ENCODE measurements at places on chromosomes 1 and 21.

- peak; percentile 44 for DNase-seq
These were observed 49.1 kb upstream of the IFNLR1 start for GRCh38 chr1:24235921-24236788.

GRCh38 chr1:212257157-212257556 is 28.1 kb upstream of the PPP2R5A start:
- DNase-seq, result no peak

GRCh38 chr1:179876300-179876715 is 1.3 kb downstream of the TOR1AIP2 start:
- peak; percentile 33 for DNase-seq

DNA sequence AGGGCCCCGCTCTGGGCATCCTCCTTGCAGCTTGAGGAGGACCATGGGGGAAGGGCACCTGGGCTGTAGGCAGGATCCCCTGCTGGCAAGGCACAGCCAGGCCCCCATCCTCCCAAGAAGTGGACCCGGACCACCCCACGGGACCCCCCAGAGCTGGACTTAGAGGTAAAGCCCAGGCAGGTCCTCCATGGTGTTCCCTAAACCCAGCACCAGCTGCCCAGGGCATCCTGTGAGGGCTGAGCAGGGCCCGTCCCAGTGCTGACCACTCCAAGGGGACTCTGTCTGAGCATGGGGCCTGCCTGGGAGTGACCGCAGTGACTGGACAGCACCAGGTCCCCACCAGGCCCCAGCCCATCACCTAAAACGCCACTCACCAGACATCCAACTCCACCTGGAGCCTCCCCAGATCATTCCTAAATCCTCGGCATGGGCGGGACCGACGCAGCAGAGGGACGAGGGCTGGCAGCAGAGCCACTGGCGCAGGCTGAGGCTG is 21.3 kb downstream of the COL6A2 start:
- no peak for DNase-seq

DNA sequence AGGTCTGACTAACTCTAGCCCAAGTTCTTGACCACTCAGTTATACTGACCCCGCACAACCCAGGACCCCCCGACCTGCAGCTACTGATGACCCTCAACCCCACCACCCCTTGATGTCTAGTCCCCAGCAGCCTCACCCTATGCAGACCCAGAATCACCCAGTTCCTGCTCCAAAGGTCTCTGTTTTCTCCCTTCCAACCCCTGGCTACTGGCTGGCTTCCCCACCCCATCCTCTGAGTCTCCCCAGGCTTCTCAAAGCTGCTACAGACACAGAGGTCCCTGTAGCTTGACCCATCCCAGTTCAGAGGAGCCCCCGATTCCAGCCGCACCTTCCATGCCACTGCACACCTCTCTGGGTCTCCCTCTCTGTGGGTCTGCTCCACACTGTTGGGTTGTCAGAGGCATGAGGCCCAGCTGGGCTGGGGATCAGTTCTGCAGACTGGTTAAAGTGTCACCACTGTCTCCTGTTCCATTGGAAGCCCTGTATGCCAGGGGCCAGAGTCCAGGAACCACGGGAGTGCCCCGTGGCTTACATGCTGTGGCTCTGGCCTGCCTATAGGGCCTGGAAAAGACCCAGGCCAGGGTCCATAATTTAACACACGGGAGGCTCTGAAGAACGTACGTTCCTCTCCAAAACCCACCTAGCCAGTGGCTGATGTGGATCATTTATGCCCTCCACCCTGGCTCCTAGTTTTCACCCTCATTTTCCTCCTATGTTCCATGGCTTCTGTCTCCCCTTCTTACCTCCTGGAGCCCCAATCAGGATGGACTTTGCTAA is 497 bp downstream of the PKLR start:
- DNase-seq, result no peak

- DNase-seq, result peak; percentile 62
These were observed 38.7 kb downstream of the TRIM67 start for GRCh38 chr1:231200388-231201031.

- no peak for DNase-seq
These were observed 6.9 kb downstream of the ZNF691 start for GRCh38 chr1:42853116-42853884.

DNA sequence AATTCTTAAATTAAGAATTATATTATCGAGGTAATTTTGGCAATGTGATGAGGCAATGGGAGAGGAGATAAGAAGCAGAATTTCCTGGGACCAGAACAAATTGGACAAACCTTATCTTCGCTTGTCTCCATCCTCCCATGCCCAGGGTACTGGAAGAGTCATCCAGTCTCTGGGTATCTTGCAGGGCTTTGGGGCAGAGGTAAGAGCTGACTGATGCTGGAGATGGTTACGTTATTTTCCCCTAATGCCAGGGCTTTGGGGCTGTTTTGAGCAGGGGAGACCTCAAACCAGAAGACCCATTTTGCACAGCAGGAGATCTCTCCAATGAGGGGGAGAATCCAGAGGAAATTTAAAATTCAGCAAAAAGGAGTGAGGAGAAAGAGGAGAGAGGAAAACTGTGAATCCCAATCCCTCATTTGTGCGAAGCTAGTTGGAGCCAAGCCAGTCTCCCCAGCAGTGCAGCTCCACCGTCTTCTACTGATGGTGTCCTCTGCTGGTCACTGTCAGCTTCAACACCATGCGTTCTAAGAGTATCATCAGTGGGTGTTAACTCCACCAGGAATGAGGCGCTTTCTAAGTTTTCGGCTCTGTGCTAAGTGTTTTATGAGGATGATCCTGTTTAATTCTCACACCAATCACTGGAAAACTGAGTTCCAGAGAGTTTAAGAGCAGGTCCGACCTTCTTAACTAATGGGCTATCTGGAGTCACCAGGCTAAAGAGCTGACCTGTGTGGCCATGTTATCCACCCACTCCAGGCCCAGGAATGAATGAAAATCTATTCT is 86.8 kb upstream of the CD34 start:
- peak; percentile 53 for DNase-seq

- DNase-seq, result no peak
These were observed 8.7 kb downstream of the FAM131C start for GRCh38 chr1:16064536-16065268.

- no peak for DNase-seq
These were observed 5.7 kb downstream of the TMPRSS3 start for GRCh38 chr21:42390193-42390592.

DNA sequence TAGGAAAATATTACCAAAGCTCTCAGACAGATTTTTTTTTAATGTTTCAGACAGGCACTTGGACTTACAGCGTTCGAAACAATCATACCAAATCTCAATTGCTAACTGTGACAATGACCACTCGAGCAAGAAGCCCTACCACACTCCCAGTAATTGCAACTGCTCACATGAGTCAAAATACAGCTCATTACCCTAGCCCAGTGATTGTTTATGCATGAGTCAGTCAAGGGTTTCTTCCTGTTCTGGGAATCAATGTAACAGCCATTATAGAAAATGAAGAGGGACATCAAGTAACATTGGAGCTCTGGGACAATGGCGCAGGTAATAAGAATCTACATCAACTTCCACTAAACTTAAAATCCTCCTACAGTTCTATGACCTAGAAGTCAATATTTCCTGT is 56.1 kb upstream of the SH3GLB1 start:
- DNase-seq, result peak; percentile 85

- DNase-seq, result no peak
These were observed 2.6 kb downstream of the AIDA start for GRCh38 chr1:222709700-222710153.

DNA sequence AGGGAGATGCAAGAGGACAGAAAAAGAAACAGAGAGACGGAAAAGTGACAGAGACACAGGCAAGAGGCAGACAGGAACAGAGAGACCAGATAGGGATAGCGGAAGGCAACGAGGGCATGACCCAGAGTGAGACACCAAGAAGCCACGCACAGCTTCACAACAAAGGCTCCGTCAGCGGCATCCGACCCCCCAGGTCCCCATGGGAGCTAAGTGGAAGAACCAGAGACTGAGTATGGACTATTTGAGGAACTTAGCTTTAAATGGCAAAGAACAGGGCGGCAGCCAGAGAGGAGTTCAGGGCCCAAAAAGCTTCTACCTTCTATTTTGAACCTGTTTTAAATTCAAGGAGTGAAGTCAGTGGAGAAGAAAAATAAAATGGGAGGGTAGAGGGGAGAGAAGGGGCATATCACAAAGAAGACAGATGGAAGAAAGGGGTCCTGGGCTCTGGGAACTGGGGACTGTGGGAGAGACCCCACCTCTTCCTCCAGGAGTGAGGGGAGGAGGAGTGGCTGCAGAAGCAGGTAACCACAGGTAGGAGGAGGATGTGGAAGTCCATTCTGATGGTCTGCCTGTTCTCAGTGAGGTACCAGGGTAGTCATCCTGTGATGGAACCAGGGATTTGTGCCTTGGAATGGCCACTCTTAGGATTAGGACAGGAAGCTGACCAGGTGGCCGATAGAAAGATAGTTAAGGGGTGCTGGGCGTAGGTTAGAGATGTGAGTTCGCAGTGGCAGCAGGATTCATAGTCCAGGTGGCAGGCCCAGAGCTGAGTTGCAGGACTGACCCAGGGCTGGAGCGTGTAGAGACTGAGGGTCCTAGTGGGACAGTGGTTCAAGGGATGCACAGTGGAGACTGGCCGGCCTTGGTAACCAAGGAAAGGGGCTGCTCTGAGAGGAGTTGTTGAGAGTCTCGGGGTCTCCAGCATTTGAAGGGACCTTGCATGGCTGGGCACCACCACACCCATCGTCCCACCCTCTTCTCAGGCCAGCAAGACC is 37.7 kb downstream of the CSMD2 start:
- no peak for DNase-seq

DNA sequence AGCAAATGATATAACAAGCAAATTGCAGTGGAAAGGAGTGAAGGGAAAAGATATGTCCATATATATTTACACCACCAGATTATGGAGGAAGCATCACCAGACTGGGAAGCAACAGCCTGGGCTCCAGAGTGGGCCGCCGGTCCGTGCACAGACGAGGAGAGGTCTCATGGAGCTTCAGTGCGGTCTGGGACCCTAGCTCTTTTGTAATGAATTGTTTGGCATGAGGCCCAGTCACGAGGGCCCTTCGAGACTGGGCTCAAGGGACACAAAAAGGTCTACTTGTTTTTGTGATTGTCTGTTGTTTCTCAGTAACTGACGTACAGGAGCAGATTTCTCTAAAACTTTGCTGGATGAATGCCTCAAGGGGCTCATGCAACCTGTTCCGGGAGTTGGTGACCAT is 12.9 kb upstream of the STUM start:
- DNase-seq, result no peak

GRCh38 chr1:185445594-185445993 is 128.6 kb upstream of the IVNS1ABP start:
- no peak for DNase-seq

DNA sequence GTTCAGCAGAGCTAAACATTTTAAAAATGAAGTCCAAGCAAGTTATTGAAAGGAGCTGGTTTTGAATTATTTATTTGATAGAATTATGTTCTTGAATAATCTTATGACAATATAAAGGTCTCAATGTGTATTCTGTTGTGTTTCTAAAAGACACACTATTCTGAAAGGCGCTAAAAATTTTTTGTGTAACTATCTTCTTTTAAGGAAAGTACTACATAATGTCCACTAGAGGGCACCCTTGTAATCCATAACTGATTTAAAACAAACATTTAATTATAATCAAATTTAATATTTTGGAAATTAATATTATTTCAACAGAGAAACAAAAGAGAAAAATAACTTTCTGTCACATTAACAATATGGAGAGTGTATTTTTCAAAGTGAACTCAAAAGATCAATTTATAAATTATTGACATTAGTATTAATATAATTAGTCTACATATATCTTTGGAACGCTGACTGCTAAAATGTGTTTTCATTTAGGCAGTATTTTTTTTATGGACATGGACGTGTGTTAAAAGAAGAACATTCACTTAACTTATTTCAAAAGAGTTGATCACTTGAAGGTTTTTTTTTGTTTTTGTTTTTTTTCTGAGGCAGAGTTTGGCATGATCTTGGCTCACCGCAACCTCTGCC is 248.4 kb downstream of the DENND1B start:
- DNase-seq, result no peak

DNA sequence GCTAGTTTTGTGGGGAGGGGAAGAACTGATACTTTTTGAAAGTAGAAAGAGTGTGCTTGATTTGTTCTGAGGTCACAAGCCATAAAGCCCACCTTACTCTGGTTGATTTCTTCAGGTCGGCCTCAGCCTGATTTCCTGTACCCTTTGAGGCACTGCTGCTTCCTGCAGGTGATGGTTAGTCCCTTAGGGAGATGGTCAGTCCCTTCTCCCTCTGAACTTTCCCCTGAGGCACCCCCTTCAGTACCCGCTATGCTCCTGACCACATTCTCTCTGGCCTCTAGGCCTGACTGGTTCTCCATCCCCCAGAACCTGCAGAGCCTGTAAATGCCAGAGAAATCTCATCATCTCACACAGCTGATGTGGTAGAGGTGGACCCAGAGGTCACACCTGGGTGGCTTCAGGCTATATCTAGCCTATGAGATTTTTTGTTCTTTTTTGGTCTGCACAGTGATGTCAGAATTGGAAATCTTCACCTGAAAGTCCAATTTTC is 15.0 kb upstream of the ID3 start:
- no peak for DNase-seq

DNA sequence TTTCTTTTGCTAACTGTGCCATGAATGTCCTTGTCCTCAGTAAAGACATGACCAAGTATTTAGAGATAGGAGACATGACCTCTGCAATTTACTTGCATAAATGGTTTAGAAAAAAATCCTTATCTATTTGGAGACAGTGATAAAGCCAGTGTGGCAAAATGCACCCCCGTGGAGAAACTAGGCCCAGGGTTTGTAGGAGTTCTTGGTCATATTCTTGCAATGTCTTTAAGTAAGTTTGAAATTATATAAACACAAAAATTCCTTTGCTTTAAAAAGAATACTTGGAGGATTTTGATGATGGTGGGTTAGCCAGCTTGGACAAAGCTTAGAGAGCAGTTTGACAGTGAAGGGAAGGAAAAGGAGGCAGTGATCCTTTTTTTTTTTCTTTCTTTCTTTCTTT is 101.9 kb upstream of the SLC45A1 start:
- DNase-seq, result no peak

GRCh38 chr1:31977385-31978131 is 36.1 kb upstream of the KHDRBS1 start:
- peak; percentile 46 for DNase-seq

DNA sequence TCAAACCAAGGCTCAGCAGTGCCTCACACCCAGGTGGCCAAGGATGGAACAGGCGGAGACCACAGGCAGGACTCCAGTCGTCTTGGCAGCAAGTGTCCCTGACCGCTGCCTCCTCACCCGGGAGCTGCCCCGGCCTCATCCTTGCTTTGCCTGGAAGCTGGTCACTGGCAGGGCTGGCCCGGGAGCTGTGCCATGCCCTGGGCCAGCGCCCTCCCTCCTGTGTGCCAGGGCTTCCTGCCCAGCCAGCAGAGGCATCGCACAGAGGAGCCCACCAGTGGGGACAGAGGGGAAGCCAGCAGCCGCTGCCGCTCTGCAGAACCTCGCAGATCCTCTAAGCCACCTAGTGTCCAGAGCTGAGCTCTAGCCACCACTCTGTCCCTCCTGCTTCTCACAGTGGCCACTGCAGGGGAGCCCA is 7.8 kb downstream of the CASZ1 start:
- peak; percentile 37 for DNase-seq

GRCh38 chr1:198809247-198809646 is 170.4 kb downstream of the PTPRC start:
- no peak for DNase-seq

Data from HT1080 (cell line).